ENCODE measurements at places on chromosomes 1 and 21. TPM values are rescaled to one million over a fixed set of nuclear protein-coding genes. Genes with fewer than 3 reads are reported as not detected.

Gene RHBDL2
- not detected for total RNA-seq

Gene RABGAP1L
- 159 TPM for total RNA-seq

Gene SPRR2E
- not detected for total RNA-seq

Gene CHD5
- total RNA-seq = 0.20 TPM

Gene RXFP4
- not detected for total RNA-seq

- no peak overlapping the region for H3K4me3 ChIP-seq
- H3K4me1 ChIP-seq = no peaks in the 10 kb centered on the region
- DNase-seq = no peak
- H3K27ac ChIP-seq = no peak overlapping the region
These were observed 327.0 kb upstream of the DUSP10 start for GRCh38 chr1:222068937-222069336.

DNA sequence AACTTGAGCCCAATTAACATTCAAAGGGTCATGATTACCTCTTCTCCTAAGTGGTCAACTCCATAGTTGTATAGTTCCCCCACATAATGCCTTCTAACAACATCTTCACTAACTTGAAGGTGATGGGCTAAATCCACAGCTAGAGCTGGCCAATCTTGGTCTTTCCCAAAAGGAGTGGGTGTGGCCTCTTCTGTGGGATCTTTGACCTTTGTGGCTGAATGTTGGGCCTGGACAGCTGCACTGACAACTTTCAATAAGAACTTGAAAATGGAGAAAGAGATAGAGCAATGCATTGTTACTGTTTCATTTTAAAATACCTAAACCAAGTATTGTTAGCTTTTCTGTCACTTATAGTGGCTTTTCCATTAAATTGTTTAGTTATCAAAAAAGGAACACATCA lies 59.2 kb downstream of the IARS2 start:
- H3K27ac ChIP-seq = no peak overlapping the region
- no peak for DNase-seq
- peaks cover 53% of the 10 kb centered on the region for H3K36me3 ChIP-seq
- no peaks in the 10 kb centered on the region for H3K27me3 ChIP-seq
- no peak overlapping the region for H3K4me3 ChIP-seq

DNA sequence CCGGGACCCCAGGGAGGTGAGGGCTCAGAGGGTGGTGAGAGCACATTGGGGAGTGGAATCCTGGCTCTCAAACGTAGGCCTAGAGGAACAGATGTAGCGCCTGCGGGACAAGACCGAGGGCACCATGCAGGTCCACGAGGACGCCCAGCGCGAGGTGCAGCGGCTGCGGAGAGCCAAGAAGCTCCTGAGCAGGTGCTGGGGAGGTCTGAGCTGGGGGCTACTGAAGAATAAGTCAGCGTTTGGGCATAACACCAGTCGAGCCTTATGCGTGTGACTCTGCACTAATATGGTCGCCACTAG lies 2.6 kb upstream of the NBPF3 start:
- no peak for DNase-seq
- no peaks in the 10 kb centered on the region for H3K36me3 ChIP-seq

DNA sequence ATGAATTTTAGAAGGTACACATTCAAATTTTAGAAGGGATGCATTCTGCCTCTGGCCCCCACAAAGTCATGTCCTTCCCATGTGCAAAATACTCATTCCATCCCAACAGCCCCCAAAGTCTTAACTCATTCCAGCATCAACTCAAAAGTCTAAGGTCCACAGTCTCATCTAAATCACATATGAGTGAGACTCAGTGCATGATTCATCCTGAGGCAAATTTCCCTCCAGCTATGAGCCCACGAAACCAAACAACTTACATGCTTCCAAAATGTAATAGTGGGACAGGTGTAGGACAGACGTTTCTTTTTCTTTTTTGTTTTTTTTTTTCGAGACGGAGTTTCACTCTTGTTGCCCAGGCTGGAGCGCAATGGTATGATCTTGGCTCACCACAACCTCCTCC lies 12.5 kb upstream of the WNT2B start:
- H3K27me3 ChIP-seq = peaks cover 8% of the 10 kb centered on the region
- H3K4me3 ChIP-seq = no peak overlapping the region
- no peaks in the 10 kb centered on the region for H3K4me1 ChIP-seq
- no peaks in the 10 kb centered on the region for H3K36me3 ChIP-seq

DNA sequence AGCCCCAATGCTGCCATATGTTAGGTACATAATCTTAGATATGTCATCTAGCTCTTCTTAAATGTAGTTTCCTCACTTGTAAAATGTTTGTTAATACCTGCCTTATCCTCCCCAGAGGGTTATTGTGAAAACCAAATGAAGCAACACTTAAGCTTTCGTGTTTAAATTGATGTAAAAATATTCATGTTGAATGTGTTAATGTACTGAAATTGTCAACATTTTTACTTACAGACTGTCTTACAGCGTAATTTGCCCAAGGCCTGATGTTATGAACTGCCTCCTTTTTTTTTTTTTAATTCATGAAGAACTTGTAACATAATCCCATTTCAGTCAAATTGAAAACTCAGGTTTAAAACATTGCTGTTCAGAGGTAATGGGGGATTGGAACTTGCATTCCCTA lies 25.6 kb upstream of the ENAH start:
- H3K4me3 ChIP-seq = no peak overlapping the region
- H3K27me3 ChIP-seq = peaks cover 13% of the 10 kb centered on the region
- peaks cover 9% of the 10 kb centered on the region for H3K4me1 ChIP-seq

DNA sequence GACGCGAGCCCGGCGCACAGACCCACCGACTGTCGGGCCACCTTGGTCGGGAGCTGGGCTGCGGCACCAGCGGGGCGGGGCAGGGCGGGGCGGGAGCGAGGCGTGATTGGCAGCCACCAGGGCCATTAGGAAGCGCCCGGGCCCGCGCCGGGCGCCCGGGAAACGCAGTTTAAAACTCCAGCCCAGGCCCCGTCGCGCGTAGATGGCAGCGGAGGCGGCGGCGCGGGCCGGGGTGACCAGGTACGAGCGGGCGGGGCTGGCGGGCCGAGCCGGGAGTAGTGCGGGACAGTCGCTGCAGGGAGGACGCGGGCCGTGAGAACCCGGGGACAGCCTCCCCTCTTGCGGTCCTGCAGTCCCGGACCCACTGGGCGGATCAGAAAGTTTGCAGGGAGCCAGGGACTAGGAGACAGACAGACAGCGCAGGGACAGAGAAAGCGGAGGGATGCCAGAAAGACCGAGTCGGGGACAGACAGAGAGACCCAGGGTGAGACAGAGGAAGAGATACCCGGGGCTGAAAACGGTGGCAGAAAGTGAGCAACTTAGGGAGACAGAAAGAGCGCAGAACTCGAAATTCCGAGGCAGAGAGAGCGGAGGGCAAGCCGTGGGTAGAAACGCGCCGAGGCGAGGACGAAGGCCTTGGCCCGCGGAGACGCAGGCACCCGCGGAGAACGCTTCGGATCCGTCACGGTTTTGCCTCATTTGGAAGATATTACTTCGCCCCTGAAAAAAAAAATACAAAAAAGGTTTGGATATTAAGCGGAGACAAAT lies at the start of gene DMBX1:
Gene DMBX1, plus strand, starts transcription at position 199 of the 768 bp plus-strand sequence. CDS start 17,175 bp downstream, outside the sequence.
- no peak within 1 kb of the TSS for H3K27ac ChIP-seq
- peak; percentile 55 for DNase-seq
- no peaks in the 10 kb centered on the region for H3K36me3 ChIP-seq
- peaks cover 23% of the 10 kb centered on the region for H3K4me1 ChIP-seq

DNA sequence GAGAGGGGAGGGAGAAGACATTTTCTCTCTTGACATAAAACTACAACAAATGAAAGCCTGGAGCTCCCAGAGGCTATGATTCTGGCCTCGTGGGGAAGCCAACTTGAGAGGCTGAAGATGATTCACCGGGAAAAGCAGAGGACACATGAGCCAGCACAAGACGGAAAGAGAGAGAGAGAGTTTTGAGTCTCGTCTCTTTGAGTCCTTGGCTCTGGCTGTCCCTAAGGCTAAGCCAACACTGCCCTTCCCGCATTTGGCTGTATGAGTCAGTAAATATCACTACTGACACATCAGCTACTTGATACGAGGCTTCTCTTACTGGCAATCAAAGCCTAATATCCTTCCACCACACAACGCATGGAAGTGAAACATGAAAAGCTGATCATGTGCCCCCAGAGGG lies 95.5 kb downstream of the GRIK3 start:
- no peaks in the 10 kb centered on the region for H3K27me3 ChIP-seq
- H3K36me3 ChIP-seq = no peaks in the 10 kb centered on the region
- no peaks in the 10 kb centered on the region for H3K4me1 ChIP-seq
- H3K27ac ChIP-seq = no peak overlapping the region

DNA sequence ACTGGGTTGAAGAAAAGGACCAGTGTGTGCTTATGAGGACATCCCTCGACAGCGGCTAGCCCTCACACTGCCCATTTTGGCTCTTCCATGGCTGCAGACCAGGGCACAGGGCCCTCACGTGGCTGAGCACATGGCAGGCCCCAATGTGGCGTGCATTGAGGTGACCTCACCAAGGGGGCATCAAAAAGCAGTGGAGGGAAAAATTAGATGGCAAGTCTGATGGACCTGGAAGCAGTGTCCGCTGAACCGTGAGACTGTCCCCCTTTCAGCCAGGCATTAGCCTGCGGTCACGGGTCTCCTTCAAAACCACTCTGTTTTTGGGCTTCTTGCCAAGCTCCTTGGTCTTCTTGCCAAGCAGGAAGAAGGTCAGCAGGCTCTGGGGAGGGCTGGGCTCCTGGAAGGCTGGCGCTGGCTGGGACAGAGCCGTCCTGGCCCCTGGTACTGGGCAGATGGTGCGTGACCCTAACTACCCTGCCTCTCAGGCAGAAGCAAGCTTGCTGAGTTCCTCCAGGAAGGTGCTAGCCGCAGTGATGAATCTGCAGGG lies 30.8 kb downstream of the TRIM67 start:
- no peaks in the 10 kb centered on the region for H3K4me1 ChIP-seq
- no peak overlapping the region for H3K4me3 ChIP-seq
- no peak for DNase-seq
- H3K27ac ChIP-seq = no peak overlapping the region
- no peaks in the 10 kb centered on the region for H3K36me3 ChIP-seq
- peaks cover 2% of the 10 kb centered on the region for H3K27me3 ChIP-seq

DNA sequence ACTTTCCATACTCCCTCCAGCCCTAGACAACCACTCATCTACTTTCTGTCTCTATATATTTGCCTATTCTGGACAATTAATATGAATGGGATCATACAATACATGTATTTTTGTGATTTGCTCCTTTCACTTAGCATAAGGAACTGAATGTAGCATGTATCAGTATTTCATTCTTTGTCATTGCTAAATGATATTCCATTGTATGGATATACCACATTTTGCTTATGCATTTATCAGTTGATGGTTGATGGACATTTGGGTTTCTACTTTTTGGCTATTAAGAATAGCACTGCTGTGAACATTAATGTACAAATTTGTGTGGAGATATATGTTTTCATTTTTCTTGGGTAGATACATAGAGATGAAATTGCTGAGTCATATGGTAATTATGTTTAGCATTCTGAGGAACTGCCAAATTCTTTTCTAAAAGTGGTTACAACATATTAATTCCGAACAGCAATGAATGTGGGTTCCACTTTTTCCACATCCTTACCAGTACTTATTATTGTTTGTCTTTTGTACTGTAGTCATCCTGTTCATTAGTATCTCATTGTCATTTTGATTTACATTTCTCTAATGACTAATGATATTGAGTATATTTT lies 121.0 kb downstream of the LRRC40 start:
- no peak for DNase-seq
- no peak overlapping the region for H3K4me3 ChIP-seq
- H3K27me3 ChIP-seq = no peaks in the 10 kb centered on the region
- H3K4me1 ChIP-seq = no peaks in the 10 kb centered on the region
- no peaks in the 10 kb centered on the region for H3K36me3 ChIP-seq
- no peak overlapping the region for H3K27ac ChIP-seq

- no peaks in the 10 kb centered on the region for H3K36me3 ChIP-seq
- H3K4me3 ChIP-seq = no peak overlapping the region
- DNase-seq = no peak
- H3K27ac ChIP-seq = no peak overlapping the region
- no peaks in the 10 kb centered on the region for H3K4me1 ChIP-seq
- no peaks in the 10 kb centered on the region for H3K27me3 ChIP-seq
These were observed 31.7 kb upstream of the ADARB1 start for GRCh38 chr21:45042664-45043161.

GRCh38 chr1:19735440-19736127 lies 64.1 kb downstream of the TMCO4 start:
- H3K27ac ChIP-seq = no peak overlapping the region
- no peaks in the 10 kb centered on the region for H3K27me3 ChIP-seq
- H3K4me3 ChIP-seq = no peak overlapping the region
- no peaks in the 10 kb centered on the region for H3K4me1 ChIP-seq
- DNase-seq = no peak
- peaks cover 28% of the 10 kb centered on the region for H3K36me3 ChIP-seq
